Immature natural killer cell (primary cell): ENCODE measurements at places on chromosomes 3 and 15.

DNA sequence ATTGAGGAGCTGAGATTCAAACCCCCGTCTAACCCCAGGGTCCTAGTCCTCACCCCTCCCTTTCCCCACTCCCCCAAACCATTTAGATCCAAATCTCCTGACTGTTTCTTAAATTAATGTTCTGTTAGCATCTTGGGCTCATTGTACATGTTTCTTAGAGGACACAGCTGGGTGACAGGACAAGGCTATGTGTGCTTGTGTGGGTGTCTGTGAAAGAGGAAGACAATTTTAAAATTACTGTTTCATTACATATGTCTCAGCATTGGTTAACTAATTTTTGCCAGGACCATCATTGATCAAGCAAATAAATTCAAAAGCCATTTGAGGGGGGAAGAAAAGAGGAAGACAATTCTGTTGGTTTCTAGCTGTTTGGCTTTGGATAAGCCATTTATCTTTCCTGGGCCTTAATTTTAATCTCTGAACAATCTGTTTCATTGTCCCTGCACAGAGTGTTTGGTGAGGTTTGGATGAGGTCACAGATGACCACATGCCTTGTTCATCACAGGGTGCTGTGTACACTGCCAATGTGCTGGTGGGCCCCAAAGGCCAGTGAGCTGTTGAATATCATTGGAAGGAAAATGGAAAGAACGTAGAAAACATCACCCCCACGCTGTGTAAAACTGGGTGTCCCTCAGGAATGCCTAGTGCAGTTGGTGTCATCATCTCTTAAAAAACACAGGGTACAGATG, 51.9 kb downstream of the RPLP1 start:
- no peak for DNase-seq

DNA sequence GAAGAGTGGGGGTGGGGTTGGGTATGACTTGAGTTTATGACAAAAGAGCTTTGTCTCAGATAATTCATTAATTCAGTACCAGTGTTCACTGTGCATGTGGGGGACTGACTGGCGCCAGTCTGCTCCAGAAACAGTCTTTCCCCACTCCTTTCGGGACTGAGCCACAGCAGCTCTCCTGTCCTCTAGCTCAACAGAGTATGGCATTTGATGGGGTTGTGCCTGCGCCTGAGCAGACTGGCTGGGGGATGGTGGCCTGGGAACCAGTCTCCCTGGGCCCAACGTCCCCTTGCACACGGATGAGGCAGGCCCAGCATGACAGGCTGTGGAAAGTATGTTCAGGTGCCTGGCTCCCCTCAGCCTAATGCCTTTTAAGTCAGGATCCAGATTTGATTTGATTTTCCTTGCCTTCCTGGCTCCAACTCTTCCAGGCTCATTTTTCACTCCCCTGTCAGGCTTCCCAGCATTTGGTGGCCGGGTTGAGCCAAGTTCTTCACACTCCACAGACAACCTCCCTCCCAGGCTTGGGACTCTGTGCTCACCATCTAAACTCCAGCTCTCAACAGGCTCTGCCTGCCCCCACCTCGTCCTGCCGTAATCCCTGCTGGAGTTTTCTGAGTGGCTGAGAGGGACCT, 105.0 kb downstream of the MYLK start:
- DNase-seq = no peak

DNA sequence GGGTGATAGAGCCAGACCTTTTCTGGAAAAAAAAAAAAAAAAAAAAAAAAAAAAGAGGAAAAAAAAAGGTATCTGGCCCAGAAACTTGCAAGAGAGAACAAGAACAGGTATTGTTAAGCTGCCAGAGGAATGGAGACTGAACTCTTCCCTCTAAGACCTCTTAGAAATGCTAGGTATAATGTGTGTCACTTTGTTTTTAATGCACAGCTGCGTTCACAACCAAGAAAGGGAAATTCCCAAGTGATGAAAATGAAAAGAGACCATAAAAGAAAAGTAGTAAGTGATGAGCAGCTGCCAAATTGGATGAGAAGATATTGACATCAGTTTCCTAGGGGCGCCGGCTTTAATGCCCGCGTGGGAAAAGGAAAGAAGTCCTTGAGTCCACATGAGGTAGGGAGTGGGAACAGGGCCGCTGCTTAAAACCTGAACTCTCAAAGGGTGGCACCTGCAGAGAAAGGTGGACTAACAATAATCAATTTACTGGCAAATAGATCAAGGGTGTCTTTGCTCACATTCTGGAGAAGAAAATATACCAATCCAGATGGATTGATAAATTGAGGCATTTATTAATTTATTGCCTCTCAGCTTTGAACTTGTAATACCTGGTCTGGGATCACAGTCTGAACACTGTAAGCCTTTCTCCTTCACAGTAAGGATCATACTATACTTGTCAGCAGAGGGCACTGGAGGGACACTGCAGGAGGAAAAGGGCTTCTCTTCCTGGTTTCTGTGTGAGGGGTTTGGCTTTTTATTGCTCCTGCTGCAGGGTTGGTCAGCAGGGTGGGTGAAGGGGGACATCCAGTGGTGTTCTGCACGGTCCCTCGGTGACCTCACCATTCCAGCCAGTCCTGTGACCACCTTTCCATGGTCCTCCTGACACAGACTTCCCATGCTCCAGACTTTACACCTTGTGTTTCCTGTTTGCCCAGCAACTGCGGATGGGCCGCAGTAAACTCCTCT, 131.6 kb downstream of the AQP9 start:
- peak; percentile 58 for DNase-seq

DNA sequence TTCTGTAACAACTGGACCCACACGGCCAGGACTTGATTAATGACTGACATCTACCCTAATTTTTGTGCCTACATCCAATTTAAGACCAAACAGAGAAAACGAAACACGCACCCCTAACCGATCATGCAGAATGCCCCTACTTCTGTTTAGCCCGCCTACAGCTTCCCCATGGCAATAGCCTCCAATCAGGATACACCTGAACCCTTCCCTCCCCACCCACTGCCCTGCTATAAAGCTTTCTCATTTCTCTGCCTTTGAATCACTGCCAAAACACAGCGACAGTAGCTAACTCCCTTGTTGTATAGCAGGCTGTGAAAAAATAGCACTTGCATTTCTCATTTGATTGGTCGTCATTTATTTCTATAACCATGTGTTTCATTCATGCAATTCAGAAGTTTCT, 45.2 kb upstream of the DPPA4 start:
- DNase-seq = no peak
